CD8-positive, alpha-beta memory T cell (primary cell): ENCODE measurements at places on chromosomes 7 and 10.

DNA sequence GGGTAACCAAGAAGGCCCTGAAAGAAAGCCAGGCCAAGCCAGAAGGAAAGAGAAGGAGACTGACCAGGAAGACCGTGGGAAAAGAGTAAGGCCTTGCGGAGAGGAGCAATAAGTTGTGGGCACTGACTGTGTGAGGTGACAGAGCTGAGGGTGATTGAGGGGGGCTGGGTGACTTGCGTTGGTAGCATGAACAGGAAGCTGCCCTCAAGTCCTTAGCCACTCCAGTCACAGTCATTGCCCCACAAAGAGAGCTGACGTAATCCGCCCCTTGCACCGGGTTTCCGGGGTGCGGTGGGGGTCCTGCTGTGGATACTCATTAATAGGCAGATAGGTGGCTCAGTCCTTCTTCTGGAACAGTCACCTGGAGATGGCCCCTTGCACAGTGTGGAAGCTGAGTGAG lies 16.1 kb upstream of the DMBT1 start:
- DNase-seq: peak; percentile 31

GRCh38 chr10:8507156-8507555 lies 452.7 kb downstream of the GATA3 start:
- DNase-seq: no peak

- no peak for DNase-seq
Measured at GRCh38 chr10:95451150-95451549, 110.0 kb downstream of the SORBS1 start.

- DNase-seq: no peak
Measured at GRCh38 chr10:114394531-114394930, 9.8 kb downstream of the AFAP1L2 start.

GRCh38 chr10:18418541-18419215 lies 232.7 kb downstream of the NSUN6 start:
- DNase-seq: no peak

DNA sequence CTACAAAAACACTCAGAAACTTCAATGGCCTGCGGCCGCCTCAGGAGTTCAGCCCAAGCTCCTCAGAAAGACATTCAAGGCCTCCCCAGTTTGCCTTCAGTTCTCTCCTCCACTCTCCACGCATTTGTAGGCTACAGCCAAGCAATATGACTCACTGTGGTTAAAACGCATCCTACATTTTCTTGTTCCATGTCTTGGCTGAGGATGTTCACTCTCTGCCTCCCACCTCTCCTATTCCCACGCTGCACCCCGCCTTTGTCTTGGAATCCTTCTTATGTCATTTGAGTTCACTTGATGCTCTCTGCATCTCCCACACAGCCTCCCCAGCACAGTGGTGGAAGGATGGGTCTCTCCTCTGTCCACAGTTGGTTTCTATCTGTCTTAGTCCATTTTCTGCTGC lies 184.8 kb downstream of the NPSR1 start:
- DNase-seq: no peak

DNA sequence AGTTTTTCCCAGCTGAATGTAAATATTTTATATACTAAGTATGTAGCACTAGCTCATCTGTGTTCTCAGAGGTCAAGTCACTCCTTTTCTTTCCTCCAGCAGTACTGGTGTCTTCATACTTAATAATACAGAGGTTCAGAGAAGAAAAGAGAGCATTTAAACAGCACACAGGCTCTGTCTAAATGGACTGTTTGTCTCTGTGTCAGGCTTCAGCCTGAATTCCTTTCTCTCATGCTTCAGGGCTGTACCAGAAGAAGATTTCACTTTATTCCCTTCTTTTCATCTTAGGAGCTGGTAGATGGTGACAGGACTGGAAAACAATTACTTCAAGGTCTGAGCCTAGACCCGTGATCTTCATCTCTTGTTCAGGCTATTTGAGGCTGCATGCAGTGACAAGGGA lies 51.4 kb upstream of the LYZL2 start:
- DNase-seq: no peak
